ENCODE measurements at places on chromosomes 2 and 18.

DNA sequence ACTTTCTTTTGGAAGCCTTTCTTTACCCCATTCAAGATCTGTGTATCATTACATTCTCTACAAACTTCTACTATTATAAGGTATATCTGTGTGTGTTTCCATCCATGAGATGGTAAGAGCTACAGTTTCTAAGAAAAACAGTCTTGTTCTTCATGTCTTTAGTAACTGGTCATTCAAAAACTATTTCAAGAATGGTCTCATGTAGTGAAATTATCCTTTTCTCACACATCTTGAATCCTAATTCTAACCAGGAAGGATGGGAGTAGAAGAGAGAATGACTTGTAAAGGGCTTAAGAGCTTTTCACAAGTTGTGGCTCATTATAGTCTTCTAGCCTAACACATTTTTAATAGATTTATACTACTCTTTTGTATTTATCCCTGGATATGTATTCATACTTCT, 47.3 kb downstream of the ROCK1 start:
- DNase-seq: no peak

DNA sequence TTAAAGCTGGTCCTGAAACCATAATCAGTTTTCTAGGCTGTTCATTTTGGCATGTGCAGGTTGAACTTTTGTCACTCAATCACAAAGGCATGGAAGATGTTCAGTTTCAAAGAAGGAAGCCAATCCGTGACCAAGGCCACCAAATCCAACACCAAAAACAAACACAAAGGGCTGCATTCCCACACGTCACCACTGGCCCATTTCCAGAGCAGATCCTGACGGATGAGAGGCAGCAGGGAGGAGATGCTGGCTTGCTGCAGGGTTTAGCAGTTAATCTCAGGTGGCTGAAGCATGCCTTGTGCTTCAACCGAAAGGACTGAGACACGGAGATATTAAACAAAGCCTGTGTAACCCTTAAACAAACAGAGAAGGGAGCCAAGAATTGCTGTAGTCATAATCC, 191.9 kb upstream of the CTAGE1 start:
- DNase-seq: peak; percentile 73

DNA sequence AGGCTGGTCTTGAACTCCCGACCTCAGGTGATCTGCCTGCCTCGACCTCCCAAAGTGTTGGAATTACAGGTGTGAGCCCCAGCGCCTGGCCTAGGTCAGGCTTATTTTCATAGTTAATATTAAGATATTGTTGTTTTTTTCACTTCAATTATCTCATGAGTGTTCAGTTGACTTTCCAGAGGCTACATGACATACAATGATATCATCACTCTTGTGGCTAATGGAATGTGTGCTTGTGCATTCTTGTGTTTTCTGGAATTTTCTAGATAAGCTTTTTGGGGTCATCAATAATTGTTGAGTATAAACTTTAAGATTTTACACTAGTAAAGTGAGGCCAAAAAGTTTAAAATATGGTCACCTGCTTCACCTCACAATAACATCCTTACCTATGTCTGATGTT, 180.9 kb downstream of the FIGN start:
- no peak for DNase-seq

GRCh38 chr2:62536873-62537547, 31.0 kb upstream of the TMEM17 start:
- DNase-seq: no peak

- DNase-seq: peak; percentile 31
These were observed 56.7 kb upstream of the MSTN start for GRCh38 chr2:190119257-190119656.

GRCh38 chr2:118763797-118764196, 83.7 kb downstream of the EN1 start:
- no peak for DNase-seq

GRCh38 chr2:100964681-100965169, 37.4 kb upstream of the RPL31 start:
- DNase-seq: no peak

- no peak for DNase-seq
These were observed 27.0 kb downstream of the MAPRE3 start for GRCh38 chr2:26997394-26997793.

DNA sequence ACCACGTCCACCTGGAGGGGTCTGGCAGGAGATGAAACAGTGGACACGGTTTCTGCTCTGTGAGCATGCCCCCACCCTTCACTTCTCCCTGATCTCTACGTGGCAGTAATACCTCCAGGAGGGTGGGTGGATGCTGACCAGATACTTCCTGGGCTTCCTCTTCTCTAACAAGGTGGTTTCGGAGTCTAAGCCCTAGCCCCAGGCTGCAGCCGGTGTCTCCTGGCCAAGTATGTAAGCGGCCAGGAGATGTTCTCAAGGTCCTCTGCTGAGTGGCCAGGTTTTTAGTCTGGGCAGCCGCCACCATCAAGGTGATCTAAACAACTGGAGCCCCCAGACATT, 101.8 kb upstream of the ASB18 start:
- no peak for DNase-seq

- DNase-seq: no peak
These were observed 108.3 kb upstream of the NOSTRIN start for GRCh38 chr2:168694173-168694572.

- DNase-seq: no peak
These were observed 691.0 kb downstream of the ZEB2 start for GRCh38 chr2:143828763-143829537.

DNA sequence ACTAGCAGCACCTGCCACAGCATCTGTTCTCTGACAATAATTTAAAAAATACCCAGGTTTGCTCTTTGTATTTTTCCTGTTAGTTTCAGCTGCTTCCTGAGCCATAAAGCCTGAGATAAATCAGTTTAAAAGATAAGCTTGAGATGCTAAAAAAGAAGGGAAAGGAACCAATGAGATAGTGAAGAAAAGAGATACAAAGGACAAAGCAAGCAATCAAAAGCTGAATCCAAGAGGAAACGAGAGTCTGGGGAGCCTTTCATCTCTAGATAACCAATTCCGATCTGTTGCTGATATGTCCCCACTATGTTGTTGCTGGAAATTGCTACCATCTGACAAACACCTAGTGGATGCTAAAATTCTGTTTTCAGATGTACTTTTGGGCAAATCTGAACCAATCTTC, 201.4 kb downstream of the RBM43 start:
- no peak for DNase-seq

GRCh38 chr2:234968631-234969305, 17.0 kb downstream of the SH3BP4 start:
- no peak for DNase-seq

DNA sequence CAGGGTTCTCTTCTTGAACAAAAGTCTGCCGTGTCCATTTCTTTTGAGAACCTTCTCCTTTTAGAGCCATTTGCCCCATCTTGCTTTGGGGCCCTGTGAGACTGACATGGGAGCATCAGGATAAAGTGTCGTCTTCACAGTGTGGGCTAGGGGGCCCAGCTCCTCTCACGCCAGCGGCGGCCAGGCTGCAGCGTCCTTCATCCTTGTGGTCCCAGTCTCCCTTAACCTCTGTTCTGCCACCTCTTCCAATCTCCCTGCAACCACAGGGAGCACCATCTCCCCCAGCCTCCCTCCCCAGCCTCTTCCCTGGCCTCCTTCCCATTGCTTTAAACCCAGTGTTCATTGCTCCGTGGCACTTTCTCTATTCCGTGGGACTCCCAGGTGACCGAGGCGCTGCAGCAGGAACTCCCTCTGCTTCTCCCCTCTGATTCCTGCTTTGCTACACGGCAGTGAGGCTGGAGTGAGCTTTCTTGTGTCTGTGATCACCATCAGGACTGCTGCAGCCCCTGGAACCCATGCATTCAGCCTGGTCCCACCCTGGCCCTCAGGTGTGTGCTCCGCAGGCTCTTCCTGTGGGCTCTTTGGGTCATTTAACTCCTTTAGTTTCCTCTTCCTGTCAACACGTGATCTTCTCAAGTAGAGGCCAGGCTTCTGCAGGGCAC, 234.1 kb downstream of the MYT1L start:
- DNase-seq: no peak

- DNase-seq: no peak
These were observed 30.0 kb upstream of the ITGAV start for GRCh38 chr2:186559848-186560247.

DNA sequence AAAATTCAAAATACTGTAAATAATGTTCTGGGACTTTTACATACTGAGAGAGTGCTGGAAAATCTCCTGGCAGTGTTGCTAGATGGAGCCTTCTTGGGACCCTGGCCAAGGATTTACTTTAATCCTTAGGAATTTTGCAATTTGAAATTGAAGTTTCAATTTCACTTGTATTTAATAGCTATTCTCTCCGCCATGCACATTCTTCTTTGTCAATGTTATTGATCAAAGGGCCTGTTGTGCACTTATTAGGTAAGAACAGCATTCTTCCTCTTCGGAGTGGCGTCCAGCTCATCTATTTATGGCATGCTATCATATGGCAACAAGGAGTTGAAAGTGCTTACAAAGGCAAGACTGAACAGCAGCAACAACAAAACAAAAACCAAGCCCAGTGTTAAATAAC, 40.1 kb upstream of the SOS1 start:
- DNase-seq: no peak

DNA sequence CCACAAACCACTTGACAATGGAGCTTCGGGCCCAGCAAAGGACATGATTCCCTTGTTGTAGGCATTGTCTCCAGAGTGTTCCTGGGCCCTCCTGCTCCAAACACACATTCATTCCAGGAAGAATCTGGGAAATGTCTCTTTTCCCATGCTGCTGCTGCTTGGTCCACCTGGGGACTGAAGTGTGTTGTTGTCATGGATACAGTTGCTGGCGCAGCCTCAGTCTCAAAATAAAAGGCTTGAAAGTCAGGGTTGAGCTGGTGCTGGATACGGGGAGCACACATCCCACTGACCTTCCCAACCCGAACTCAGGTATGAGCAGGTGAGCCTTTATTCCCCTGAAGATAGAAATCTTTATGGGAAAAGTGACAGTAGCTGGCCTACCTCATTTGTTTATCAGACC, 30.6 kb upstream of the SPP2 start:
- no peak for DNase-seq

GRCh38 chr18:38028946-38029345, 463.3 kb upstream of the CELF4 start:
- DNase-seq: no peak

DNA sequence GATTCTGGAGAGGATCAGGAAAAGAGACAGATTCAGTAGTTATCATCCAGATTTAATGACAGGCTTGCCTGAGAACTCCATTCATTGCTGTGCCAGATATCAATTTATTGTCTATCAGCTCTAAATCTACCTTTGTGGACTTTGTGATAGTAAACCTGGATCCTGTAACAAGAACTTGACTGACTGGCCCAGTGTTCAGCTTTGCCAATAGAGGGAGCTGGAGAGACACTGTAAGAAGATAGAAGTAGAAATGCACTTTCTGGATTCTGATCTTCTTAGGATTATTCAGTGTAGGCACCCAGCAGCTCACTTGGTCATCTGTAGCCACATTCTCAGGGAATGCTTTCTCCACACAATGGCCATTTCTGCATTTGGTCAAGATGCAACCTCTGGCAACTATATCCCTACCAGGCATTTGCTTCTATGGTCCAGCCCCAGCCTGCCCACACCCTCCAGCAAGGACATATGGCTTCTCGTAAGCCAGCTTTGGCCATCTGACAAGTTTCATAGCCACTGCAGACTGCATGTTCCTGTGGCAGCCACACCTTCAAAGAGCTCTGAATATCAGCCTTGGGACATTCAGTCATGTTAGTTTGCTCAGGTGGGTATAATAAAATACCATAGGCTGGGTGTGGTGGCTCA, 6.1 kb upstream of the SERPINB8 start:
- no peak for DNase-seq

DNA sequence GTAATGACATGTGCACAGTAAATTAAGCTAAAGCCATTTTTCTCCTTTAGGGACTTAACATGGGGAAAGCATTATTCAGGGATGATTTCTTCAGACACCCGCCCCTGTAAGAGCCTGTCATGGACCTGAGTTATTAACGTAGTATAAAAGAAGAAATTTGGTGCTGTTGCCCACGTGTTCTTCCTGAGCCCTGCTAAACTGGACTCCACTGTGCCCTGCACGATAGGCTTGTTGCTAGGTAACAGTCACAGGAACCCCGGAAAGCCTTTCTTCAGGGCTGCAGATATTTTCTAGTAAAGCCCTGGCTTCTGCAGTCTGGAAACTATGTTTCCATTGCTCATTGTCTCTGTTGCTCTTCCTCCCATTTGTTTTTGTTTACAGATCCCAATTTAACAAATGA, 157.9 kb downstream of the LRRC30 start:
- no peak for DNase-seq

DNA sequence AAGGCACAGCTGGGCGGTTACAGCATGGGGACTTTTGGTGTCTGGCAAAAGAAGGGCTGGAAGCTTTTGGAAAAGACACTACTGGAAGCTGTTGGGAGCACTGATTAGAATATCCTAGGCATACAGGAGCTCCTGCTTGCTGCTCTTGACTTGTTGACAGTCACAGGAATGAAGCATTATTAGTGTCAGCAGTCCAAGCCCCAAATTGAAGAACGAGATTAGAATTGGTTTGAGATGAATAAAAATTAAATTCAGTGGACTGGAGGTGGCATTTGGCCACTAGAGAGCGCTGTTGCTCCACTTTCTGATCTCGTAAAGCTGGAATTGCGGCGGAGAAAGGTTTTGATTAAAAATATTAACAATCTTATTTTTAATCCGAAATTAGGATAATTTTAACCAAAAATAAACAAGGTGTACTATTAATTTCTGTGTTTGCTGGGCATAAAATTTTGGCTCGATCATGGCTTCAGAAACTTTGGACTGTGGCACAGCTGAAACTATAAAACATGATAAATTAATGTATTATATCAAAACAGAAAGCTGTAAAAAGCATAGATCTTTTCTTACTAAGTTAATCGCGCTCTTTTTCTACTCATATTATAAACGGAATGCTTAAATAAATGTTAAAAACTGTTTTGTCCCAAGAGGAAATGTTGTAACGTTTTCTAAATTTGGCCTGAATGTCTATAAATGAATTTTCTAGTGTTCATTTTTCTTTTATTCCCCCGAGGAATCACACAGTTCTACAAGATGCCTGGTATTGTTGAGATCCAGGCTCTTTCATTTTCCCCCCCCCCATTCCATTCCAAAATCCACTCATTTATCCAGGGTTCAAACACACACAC, 2.4 kb upstream of the HOXD8 start:
- DNase-seq: peak; percentile 63

- DNase-seq: peak; percentile 67
These were observed 32.8 kb upstream of the SLC14A1 start for GRCh38 chr18:45690975-45691815.

GRCh38 chr2:51918113-51918512, 886.2 kb upstream of the NRXN1 start:
- DNase-seq: no peak

DNA sequence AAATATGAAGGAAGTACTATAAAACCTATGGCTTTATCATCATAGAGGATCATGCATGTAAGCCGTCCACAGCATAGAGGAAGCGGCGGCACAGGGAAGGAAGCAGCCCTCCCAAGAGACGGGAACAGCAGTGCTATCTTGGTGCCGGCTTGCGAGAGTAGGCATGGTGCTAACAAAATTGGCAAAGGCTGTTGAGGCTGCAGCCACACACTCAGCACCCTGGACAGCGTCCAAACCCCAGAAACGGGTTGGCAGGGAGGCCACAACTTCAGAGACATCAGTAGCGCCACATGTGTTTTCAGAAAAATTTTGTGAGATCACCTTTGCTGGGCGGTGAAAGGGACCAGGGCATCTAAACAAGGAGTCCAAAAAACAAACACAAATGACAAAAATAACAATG, 37.7 kb downstream of the NETO1 start:
- peak; percentile 67 for DNase-seq
